ENCODE measurements at places on chromosomes 12 and 14.

GRCh38 chr14:69688299-69688649 is 76.9 kb downstream of the SUSD6 start:
- DNase-seq, result no peak

DNA sequence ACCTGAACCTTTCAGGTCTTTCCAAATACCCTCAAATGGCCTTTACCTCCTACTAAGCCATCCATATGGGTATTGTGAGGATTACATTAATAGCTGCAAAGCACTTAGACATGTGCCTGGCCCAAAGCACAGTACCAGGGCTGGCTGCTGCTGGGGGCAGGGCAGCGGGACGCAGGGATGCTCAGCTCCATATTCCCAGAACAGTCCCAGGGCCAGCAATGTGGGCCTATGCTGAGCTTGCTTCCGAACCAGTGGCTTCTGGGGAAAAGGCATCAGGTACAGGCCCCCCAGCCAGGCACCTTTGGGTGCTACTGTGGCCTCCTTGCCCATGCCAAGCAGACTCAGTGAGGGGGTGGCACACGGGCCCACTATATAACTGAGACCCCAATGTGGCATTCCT is 10.4 kb downstream of the ACTN1 start:
- no peak for DNase-seq

- no peak for DNase-seq
Measured at GRCh38 chr12:69534389-69534822, 50.9 kb upstream of the CCT2 start.

DNA sequence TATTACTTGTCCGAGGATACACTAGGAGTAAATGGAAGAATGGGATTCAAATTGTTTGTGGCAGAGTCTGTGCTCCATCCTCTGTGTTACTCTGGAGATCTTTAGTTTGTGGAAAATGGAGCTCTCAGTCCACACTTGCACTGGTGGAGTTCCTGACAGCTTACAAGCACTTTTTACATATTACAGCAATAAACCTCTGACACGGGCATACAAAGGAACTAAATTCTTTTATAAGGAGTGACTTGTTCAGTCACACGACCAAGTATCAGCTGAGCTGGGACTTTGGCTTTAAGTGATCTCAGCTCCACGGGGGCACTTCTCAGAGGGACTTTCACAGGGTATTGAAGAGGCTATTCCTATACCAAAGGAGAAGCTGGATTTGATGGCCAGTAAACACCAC is 417.5 kb downstream of the LRIG3 start:
- no peak for DNase-seq

GRCh38 chr12:1915082-1915968 is 3.1 kb downstream of the CACNA2D4 start:
- no peak for DNase-seq

GRCh38 chr14:92587700-92588085 is 74.1 kb downstream of the RIN3 start:
- DNase-seq, result no peak

- DNase-seq, result no peak
Measured at GRCh38 chr14:86462193-86462753, 932.3 kb downstream of the FLRT2 start.

DNA sequence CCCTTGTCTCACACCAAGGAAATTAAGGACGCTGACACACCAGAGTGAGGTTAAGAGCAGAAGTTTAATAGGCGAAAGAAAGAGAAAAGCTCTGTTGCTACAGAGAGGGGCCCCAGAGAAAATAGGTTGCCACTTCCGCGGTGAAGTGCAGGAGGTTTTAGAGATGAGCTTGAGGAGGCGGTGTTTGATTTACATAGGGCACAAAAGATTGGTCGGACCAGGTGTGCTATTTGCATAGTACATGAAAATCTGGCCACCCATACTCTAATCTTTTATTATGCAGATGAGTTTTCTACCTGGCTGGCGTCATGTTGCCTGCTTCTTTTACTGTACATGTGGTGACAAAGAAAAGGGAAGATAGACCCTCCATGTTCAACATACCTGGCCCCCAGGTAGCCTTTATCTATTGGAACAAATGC is 23.3 kb upstream of the MYF6 start:
- DNase-seq, result no peak

DNA sequence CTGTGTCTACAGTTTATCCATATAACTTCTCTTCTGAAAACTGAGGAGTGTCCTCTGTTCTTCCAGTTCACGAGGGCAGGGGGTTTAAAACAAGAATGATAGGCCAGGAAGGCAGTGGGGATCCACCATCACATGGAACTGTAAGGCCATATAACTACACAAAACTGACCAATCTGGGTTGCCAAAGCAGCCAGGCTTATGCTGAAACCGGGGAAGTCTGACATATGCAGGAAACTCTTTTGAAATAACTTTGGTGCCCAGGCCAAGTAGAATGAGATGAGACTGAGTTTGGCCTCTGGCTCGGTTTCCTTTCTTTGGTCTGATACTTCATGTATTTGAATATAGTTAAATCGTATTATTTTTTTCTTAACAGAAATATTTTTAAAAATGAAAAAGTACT is 18.0 kb upstream of the ATF1 start:
- DNase-seq, result no peak

DNA sequence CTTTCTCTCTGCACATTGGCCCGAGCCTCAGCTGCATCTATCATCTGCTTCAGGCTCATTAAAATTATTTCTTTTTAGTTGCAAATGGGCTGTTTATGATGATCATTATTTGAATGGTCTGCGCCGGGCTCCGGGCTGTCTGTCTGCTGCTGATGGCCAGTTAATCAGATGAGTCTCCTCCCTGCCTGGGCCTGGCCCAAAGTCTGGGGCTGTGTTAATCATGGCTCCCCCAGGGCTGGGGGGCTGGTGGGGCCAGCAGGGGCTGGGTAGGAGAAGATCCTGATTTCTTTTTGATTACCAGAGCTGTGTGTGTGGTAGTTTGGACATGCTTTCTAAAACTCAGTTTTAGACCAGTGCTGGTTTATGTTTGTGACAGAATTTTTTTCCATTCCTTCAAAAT is 159.1 kb downstream of the PHETA1 start:
- no peak for DNase-seq

DNA sequence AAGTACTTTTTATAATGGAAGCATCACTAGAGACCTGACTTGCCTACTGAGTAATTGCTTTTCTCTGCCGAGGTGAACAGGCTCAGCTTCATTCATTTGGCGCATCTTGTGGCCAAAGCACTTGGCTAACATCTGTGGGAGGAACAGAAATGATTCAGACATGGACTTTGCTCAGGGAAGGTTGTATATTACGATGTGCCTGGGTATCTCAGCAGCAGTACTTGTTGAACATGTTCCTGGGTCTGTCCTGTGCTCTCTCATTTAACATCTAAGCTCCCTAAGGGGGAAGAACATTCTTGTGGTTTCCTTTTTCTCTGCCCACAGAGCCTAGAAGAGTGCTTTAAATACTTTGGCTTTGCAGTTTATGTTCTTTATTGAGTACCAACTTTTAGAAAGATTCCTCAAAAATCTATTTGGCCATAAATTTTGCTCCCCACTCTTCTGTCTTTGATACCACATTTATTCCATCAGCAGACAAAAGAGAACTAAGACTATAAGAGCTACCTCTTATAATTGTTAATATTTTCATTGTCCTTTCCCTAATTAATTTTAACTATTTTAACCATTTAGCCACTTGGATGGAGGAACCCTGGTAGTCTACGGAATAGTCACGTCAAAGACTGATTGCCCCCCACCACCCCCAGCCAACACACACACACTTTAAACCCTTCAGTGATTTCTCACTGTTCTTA is 101.2 kb upstream of the EGLN3 start:
- no peak for DNase-seq

DNA sequence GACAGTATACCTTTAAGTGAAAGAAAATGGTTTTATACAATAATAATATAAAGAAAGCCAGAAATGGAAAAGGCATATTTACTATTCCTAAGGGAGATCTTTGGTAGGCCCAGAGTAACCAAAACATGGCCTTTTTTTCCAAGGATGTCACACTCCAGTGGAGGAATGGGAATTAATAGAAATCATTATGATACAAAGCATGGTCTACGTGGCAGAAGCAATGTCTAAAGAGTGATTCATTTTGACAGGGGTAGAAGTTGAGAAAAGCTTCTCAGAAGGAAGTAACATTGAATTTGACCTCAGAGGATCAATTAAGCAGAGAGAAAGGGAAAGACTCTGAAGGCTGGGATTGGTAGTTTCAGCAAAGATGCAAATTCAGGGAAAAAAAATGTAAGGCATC is 208.6 kb downstream of the BTG1 start:
- no peak for DNase-seq

DNA sequence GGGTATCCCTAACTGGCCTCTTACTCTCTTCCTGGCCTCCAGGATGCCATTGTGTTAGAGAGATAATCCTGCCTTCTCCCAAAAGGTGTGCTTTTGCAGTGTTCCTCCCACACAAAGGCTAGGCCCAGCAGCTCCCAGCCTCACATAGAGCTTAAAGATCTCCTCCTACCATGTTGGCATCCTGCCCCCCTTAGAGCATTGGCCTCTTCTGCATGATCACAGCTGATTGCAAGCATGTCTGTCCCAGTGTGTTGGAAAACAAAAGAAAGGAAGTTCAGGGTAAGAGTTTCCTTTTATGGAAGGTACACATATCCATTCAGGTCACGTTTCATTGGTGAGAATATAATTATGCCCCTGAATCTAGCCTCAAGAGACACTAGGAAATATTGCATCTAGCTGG is 405.4 kb downstream of the TMTC2 start:
- no peak for DNase-seq

DNA sequence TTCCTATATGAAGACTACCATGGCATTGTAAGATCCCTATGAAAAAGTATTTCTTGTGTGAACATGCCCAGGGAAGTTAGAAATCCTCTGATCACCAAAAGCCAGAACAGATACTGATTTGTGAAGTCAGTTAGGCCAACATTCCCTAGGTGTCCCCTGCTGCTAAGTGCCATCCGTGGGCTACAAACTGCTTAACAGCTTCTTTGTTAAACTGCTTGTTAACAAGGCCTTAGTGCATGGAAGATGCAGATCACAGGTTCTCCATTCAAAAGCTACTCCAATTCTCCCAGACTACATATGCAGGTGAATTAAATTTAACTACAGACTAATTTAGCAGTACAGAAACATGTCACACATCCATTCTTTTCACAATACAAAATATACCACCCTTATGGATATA is 108.2 kb downstream of the PRICKLE1 start:
- DNase-seq, result no peak

GRCh38 chr12:24062642-24063245 is 113.3 kb upstream of the SOX5 start:
- DNase-seq, result no peak

DNA sequence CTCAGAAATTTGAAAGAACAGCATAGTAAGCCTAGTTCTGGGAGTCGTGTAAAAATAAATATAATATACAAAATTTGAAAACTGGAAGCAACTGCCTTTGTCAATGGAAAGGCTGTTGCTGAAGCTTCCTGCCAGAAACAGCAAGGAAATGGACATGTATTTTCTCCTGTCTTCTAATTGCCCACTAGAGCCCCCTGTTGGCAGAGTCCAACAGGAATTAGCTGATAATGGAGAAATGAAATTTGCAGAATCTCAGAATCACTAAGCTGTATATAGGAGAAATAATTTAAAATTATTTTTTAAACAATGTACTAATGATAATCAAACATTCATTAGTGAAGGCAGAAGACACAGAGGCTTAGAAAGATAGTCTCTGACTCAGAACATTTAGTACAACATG is 414.8 kb downstream of the SLC6A15 start:
- no peak for DNase-seq

DNA sequence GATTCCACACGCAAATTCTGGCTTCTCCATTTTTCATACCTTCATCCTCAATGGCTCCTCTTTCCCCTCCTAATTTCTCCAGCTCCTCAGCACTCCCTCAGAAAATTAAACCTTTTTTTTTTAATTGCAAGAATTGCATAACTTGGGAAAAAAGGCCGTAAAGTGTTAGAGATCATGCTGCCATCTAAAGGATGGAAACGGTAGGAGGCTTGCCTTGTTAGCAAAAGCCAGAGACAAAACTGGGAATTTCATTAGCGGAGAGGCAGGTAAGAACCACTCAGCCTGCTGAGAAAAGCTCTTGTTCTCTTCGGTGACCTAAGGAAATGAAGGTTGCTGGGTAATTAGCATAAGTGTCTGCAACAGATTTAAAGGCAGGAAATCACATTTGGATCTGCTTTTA is 204.3 kb downstream of the AEBP2 start:
- no peak for DNase-seq

DNA sequence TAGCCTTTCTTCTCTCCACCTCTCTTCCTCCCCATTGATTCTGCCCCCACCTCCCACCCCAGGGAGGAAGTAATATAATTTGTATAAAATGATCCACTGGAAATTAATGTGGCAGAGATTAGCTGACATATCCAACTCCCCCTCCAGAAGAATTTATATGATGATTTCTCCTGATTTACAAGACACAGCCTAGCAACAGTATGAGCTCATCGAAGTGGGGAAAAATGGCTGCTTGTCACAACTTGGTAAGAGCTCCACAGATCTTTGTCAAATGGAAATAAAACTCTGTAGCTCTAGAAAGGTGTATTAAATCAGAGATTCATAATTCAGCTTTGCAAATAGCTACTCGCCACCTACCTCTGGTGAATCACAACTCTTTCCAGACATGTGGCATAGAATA is 195.7 kb downstream of the NOVA1 start:
- no peak for DNase-seq

DNA sequence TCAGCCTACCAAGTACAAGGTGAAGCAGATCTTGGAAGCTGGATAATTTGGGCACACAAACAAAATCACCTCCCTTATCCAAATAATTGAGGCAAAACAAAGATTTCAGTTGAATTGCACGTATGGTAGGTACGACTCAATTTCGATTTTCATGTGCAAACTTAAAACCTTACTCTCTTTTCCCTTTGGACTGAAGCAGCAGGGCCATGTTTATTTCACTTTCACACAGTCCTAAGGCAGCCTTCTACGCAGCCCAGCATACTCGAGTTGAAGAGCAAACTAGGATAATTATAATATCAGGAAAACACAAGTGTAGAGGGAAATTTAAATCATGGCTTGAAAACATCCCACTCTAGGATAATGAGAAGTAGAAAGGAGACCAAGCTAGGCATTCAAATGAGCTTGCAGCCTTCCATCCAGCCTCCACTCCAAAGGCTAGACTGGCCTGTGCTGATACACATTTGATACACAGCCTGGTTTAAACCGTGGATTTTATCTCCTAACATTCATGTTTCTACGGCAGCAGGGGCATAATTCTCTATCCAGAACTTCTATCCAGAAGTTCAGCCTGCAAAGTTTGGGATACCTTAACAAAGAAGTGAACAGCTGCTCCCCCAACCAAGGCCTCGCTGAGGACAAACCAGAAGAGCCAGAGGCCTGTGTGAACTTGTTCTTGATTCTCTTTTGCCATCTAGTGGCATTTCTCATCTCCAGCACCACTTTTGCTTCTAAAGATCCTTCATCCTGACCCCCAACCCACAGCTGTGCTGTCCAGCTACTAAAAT is 2.4 kb upstream of the RNASE7 start:
- DNase-seq, result no peak

Data from stimulated activated CD4-positive, alpha-beta T cell treated with anti-CD3 and anti-CD28 coated beads, Interleukin-15, amount 100 ng/mL, for 1 hour (primary cell).